ENCODE measurements at places on chromosomes 2 and 18. TPM values are rescaled to one million over a fixed set of nuclear protein-coding genes. Genes with fewer than 3 reads are reported as not detected.

DLGAP1 gene
- total RNA-seq: not detected

KCNIP3 gene
- total RNA-seq: 0.52 TPM

ALPI gene
- total RNA-seq: not detected

UGT1A4 gene
- not detected for total RNA-seq

DNA sequence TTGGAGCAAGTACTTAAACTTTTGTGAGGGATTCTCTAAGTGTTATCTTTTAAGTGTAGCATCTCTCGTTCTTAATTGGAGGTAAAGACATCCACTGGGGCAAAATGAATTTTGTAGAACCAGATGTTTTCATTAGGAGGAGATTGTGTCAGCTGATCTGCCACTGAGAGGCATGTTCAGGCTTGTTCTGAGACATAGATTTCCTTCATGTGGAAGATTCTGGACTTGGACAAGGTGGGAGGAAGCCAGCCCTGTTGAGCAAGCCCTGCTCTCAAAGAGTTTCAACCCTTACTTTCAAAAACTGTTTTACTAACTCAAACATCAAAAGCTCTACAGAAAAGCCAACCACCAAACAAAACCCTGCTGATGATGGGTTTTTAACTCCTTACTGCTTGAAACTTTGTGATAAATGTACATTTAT is 6.5 kb downstream of the MAP4K4 start:
- no peak for DNase-seq
